Stomach (tissue), 19 donors: ENCODE measurements at places on chromosomes 7 and 10. TPM values are rescaled to one million over a fixed set of nuclear protein-coding genes. Genes with fewer than 3 reads are reported as not detected.

NKX2-3 gene
- polyA plus RNA-seq = 1.0 TPM

TNRC18 gene
- polyA plus RNA-seq = 29.4 TPM

ST8SIA6 gene
- polyA plus RNA-seq = 0.19 TPM

ABCC2 gene
- polyA plus RNA-seq = 1.2 TPM

SPDYE9 gene
- polyA plus RNA-seq = not detected

OR2A42 gene
- not detected for polyA plus RNA-seq

PNLIPRP2 gene
- polyA plus RNA-seq = 6.1 TPM

MINDY3 gene
- 16.2 TPM for polyA plus RNA-seq

STN1 gene
- polyA plus RNA-seq = 41.1 TPM

NUP42 gene
- polyA plus RNA-seq = 24.4 TPM

LRRC18 gene
- polyA plus RNA-seq = not detected

USP6NL gene
- 6.0 TPM for polyA plus RNA-seq

EVX1 gene
- polyA plus RNA-seq = not detected

EGR2 gene
- polyA plus RNA-seq = 1.2 TPM

NUTM2E gene
- polyA plus RNA-seq = 0.40 TPM

ASZ1 gene
- polyA plus RNA-seq = not detected

GIMAP4 gene
- polyA plus RNA-seq = 11.2 TPM

ADD3 gene
- polyA plus RNA-seq = 64.9 TPM
